NCI-H1105 (cell line): ENCODE measurements at places on chromosomes 1 and 21.

DNA sequence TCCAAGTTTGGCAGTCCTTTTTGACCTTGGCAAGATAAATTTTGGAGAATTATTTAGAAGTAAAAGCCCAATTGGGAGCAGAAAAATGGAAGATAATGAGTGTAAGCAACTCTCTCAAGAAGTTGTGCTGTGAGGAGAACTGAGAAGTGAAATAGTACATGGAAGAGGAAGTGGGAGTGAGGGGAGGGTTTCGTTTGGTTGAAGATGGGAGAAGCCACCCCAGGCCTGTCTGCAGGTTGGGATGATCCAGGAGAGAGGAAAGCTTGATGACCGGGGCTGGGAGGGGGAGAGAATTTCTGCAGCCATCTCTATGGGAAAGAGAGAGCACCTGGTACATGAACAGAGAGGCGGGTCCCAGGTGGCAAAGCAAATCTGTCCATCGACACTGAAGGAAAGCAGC is 8.6 kb upstream of the RCAN1 start:
- DNase-seq, result no peak

DNA sequence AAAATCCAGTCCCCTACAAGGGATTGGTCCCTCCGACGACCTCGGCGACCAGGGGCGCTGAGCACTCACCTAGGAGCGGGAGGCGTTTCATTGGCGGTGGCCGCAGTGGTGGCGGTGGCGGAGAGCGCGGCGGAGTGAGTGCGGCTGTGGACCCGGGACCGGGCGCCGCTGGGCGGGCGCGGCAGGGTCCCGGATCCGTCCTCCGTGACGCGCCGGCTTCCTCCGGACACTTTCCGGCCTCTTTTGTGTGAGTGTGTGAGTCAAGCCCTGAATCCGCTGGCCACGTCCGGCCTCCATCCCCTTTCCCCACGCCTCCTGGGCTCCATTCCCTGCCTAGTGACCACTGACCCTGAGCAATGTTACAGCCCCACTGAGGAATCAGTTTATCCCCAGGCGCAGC is at the start of gene ADGRL4:
Gene ADGRL4, minus strand, starts transcription at position 167 of the 400 bp plus-strand sequence. Its CDS starts 76 bp downstream, at position 91.
- no peak for DNase-seq

GRCh38 chr1:199089393-199090122 is 450.7 kb downstream of the PTPRC start:
- DNase-seq, result no peak

DNA sequence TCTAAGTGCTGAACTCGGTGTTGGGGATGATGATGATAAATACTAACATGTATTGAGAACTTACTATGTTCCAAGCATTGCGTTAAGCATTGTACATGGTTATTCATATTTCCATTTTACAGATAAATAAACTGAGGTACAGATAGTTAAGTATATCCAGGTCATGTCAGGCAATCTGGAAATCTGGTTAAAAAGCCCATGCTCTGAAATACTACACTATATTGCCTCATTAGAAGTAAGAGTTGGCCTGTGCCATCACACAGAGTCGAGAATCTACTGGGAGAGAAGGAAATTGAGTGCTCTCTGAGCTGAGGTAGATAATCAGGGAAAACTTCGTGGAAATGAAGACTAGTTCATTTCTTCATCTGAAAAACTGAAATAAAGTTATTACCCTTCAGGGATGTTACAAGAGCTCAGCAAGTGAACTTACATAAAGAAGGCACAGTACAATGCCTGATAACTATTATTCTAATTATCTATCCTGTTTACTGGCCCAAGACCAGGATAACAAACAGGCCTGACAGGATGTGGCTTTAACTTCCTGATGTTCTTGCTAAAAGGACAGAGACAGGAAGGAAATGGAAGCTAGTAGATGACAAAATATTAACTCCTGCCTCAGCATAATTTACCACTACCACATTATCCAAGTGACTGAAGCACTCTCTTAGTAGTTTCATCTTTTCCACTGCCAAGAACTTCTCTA is 85.6 kb downstream of the EPS15 start:
- no peak for DNase-seq

- DNase-seq, result no peak
Observed at GRCh38 chr1:33032126-33032869, 4.4 kb downstream of the AK2 start.

GRCh38 chr1:225454733-225455132 is 26.9 kb upstream of the LBR start:
- no peak for DNase-seq

GRCh38 chr21:32314806-32315205 is 16.2 kb downstream of the MRAP start:
- DNase-seq, result no peak

DNA sequence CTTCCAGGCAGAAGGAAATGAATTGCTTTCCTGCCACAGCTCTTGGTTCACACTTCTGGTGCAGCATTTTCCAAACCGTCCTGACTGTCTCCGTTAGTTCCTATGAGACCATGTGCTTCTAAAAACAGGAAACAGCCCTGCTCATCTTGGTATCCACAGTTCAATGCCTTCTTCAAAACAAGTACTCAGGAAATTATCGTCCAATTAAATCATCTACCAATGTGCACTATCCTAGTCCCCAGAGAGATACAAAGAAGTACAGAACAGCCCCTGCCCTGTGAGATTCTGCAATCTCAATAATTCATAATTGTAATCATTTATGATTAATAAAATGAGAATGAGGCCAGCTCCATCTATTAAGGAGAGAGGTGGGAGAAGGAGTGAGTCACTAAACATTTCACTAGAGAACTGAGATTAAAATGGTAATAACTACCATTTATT is 11.2 kb downstream of the CLEC20A start:
- DNase-seq, result no peak

DNA sequence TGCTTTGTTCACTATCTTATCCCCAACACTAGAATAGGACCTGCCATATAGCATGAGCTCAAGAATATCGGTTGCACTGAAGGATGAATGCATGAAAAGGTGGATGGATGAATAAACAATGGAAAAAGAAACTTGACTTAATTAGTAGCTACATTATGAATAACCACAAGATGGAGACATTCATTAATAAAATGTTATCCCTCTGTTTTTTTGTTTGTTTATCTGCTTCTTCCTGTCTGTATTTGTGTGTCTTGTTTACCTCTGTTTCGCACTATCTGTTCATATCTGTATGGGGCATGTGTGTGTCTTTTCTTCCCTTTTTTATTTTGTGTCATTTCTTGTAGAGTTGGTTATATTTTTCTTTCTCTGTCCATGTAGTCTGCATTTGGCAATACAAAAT is 1.1 kb upstream of the OR14I1 start:
- DNase-seq, result no peak

DNA sequence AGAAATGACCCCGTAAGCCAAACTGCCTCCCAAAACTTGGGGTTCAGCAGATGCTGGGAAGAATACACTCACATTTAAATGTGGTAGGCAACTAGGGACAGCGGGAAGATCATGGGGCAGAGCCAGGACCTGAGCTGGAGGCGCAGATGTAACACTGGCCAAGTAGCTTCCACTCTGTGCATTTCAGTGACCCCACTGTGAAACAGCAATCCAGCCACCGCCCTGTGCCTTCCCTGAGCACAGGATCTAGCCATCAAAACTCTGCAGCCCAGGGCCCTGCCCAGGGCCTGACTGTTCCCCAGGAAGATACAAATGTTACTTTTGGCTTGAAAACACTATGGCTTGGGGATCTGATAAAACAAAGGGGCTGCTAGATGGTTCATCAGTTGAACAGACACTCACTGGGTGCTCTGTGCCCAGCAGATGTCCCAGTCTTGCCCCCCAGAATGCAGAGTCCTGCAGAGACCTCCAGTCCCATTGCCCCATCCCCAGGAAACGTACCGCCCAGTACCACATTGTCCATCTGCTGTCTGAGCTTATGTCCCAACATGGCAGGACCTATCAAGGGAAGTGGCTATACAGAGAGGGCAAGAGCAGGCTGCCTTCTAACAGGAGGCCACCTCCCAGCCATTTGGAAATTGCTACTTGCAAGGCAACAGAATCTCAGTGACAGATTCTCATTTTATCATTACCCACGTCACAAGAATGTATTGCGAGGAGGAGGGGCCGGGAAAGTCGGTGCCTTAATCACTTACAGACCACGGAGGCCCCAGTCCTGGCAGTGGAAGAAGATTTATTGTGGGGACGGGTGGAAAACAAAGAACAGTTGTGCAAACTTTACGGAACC is 124.0 kb downstream of the DMRTB1 start:
- no peak for DNase-seq

DNA sequence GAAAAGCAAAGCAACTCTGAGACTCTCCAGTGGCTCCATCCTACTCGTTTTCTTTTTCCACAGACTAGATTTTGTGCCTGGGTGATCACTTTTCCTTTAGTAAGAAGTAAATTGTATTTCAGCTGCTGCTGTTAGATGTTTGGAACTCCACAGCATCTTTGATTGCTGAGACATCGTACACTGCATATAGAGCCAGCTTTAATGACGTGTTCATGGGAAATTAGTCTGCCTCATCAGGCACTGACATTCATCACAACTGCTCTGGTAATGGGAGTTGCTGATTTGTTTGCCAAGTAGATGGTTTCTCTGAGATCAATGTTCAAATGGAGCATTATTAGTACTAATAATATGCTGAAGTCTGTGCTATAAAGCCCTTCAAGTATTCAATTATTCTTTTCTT is 573.8 kb upstream of the NR5A2 start:
- DNase-seq, result no peak

DNA sequence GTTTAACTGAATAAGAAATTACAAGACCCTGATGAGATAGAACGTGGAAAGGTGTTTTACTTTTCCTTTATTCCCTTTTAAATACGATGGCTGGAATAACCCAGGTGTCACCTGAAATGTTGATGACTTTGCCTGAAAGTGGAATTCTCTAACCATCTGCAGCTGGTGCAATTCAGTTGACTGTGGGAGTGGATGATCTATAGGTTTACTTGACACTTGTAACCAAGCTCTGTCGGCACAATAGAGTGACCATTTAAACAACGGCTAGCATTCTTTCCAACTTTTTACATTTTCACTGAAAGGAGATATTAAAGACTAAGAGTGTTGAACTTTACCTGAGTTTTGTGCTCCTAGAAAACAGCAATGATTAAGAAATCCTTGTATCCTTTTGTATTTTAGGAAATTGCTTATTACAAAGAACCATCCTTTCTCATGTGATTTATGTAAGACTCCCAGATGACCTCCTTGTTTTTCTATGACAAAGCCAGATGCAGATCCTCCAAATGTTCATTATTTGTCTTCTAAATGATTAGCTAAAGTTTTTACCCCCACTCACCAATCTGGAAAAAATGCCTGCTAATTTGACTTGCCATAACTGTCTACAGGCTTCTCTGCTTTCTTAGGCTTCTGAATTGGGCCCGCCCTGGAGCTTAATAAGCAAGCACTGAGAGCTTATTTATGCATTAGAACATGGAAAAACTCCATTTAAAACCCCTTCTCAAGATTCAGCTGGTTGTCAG is 129.5 kb upstream of the LRRC7 start:
- DNase-seq, result no peak

DNA sequence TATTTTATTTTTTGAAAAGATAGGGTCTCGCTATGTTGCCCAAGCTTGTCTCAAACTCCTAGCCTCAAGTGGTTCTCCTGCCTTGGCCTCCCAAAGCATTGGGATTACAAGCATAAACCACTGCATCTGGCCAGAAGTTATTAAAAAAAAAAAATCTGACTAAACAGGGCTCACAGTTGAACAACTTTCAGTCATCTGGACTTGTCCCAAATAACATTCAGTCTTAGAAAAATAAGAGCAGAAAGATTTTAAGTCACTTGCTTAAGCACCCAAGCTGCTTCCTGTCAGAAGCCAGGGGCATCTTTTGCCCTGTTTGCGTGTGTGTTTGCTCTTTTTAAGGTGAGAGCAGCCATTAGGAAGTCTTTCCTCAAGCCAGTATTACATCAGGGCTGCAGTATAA is 286.8 kb downstream of the LMO4 start:
- no peak for DNase-seq

- no peak for DNase-seq
Observed at GRCh38 chr1:53174971-53175913, 21.4 kb upstream of the CPT2 start.

GRCh38 chr1:162972773-162973172 is 96.4 kb upstream of the RGS4 start:
- no peak for DNase-seq

GRCh38 chr1:213320191-213320870 is 269.3 kb downstream of the RPS6KC1 start:
- no peak for DNase-seq

- no peak for DNase-seq
Observed at GRCh38 chr1:99173282-99173681, 91.0 kb upstream of the PLPPR4 start.

- DNase-seq, result no peak
Observed at GRCh38 chr1:232110281-232111090, 483.9 kb downstream of the DISC1 start.

DNA sequence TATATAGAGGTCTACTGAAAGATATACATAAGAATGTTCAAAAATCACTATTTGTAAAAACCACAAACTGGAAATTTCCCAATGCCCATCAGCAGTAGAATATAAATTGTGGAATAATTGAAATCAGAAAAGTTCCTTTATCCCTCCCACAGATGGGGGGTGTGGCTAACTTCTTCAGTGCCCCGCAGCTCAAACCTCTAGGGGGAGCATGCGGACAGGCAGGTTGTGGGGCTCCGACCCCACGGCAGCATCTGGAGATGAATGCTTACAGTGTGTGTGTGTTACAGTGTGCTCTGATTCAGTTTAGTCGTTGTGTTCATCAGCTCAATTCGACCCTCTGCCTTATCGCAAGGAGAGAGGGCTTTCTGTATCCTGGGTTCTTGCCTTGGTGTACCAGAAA is 262.1 kb upstream of the LRRC7 start:
- no peak for DNase-seq

DNA sequence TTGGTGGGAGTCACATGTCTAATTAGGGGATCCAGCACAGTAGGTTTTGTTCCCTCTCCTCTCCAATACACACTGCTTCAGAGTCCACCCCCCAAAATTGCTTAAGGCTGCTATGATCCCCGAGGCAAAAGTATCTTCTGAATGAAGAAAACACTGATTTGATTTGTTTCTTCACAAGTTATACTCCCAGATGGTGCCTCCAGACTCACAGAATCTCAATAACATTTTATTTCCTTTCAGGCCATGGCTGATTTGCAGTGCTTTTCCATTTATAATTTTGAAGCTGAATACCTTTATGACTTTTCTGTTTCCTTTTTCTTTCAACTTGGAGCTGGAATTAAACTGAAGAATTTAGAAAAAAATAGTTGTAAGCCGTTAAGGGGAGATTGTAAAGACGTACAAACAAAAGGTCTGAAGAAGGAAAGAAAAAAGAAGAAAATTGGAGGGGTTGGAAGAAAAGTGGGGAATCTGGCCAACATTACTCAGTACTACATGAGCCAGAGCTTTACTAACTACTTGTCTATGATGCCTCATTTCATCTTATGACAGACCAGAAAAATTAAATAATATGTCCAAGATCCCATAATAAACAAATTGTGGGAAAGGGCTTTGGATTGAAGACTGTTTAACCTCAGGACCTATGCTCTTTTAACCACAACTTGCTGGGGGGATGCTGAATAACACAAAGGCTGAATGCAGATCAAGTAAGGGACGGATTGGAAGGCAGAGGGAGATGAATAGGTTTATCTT is 75.9 kb downstream of the NUF2 start:
- no peak for DNase-seq

DNA sequence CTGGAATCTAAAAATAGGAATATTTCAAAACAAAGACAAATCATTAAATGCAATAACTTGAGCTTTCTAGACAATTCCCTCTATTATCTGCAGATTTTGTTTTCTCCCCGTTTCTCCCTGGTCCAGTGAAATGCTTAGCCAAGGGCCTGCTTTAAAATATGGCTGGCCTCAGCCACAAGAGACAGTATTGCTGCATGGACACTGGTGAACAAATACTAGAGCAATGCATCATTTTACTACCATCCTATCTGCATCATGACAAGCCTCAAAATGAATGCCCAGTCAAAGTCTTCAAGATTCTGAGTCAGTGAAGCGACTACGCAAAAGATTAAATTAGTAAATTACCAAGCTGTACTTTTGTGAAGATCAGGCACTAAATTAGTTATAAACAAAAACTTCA is 80.5 kb downstream of the ENAH start:
- DNase-seq, result no peak
